Activated CD4-positive, alpha-beta T cell treated with anti-CD3 and anti-CD28 coated beads, Interleukin-2, amount 10 ng/mL, durations not matched to agents 24 days and 14 days (primary cell): ENCODE measurements at places on chromosomes 13 and 19. TPM values are rescaled to one million over a fixed set of nuclear protein-coding genes. Genes with fewer than 3 reads are reported as not detected.
A peak's percentile ranks its signal among the peaks of the same experiment; 100 is the strongest.

Gene ZNF616
- total RNA-seq = 6.1 and 7.1 TPM in 2 replicates

Gene C13orf42
- total RNA-seq = not detected in 2 replicates

Gene OR7C1
- total RNA-seq = not detected in 2 replicates

GRCh38 chr13:73040968-73041596 lies 17.7 kb upstream of the KLF5 start:
- H3K36me3 ChIP-seq = no peaks in the 10 kb centered on the region
- no peak overlapping the region for H3K4me3 ChIP-seq
- H3K27ac ChIP-seq = no peak overlapping the region
- H3K4me1 ChIP-seq = no peaks in the 10 kb centered on the region

GRCh38 chr19:23917856-23918255 lies 3.2 kb downstream of the ZNF726 start:
- H3K27me3 ChIP-seq = no peaks in the 10 kb centered on the region
- no peak overlapping the region for H3K4me3 ChIP-seq
- no peak overlapping the region for H3K27ac ChIP-seq
- peaks cover 54% of the 10 kb centered on the region for H3K36me3 ChIP-seq
- DNase-seq = no peak

Gene ZNF98
- total RNA-seq = not detected in 2 replicates

DNA sequence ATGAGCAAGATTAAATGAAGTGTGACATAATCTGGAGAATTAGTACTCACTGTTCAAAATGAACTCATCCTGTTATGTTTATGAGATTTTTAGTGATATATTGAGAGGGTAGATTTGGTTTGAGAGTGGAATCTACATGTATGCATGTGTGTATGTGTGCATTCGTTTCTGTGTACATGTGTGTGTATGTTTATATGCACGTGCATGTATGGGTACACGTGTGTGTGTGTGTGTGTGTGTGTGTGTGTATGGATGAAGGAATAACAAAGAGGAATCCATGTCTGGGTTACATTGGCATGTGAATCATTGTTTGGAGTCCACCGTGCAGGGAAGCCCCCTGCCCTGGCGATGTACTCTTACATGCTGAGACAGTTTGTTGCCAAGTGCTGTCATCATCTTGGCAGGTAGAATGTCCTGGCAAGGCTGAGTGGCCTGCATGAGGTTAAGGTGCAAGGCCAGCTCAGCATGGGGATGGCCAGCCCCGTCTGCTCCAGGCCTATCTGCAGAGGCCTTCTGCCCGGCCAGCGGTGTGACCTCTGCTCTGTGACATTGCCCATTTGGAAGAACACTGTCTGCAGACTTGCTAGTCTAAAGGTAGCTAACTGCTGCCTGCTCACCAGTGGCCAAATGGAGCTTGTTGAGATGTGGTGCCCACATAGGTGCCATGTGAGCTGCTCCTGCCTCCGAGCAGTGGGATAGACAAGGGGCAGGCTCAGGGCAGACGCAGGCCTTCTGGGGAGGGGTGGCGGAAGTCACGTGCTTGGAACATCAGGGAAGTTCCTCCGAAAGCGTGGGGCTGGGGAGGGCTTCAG lies 222.3 kb downstream of the TEX29 start:
- H3K27me3 ChIP-seq = no peaks in the 10 kb centered on the region
- no peak overlapping the region for H3K4me3 ChIP-seq
- no peak overlapping the region for H3K27ac ChIP-seq
- H3K4me1 ChIP-seq = no peaks in the 10 kb centered on the region

DNA sequence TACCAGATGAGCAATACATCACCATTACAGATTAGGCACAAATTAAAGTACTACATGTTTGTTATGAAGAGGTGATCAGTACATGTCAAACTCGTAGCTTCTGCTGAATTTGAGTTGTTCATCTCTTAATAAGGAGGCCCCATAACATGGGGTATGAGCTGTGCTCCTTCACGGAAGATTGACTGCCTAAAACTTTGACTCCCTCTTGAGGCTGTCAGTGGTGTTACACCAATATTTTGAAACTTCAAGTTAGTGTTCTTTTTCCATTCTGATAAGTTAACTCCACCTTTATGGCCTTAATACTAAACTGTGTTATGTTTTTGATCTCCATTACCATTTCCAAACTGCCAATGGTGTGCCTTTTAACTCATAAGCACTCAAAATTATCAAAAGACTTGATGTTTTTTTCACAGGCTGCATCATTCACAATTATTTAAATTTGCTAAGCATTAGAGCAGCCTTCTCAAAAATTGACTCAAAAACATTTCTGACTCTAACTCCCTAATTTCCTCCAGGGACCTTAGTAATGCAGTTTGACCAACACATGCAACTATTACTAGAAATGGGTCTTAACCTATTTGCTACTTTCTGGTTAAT lies 1591.5 kb downstream of the PCDH9 start:
- no peaks in the 10 kb centered on the region for H3K27me3 ChIP-seq
- H3K36me3 ChIP-seq = no peaks in the 10 kb centered on the region
- H3K27ac ChIP-seq = no peak overlapping the region
- H3K4me3 ChIP-seq = no peak overlapping the region
- peak; percentile 53 for DNase-seq
